CD4-positive, alpha-beta T cell treated with Interleukin-10 for 1 hour (primary cell): ENCODE measurements at places on chromosomes 16 and 17.

GRCh38 chr17:48679385-48680096, 42.8 kb downstream of the PRAC1 start:
- DNase-seq, result no peak

DNA sequence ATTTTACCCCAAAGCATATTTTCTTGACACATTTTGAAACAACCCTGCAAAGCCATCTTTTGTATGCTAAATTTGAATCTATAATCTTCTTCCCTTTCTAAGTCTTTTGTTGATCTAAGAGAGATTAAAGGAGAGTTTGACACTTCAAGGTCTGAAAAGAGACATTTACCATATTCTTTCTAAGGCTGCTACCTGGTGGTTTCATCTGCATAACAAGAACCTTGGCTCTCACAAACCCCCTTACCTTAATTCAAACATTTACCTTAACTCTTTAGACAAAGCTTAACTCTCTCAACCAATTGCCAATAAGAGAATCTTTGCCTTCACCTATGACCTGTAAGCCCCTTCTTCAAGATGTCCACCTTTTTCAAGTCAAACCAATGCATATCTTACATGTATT, 1143.6 kb downstream of the CDH11 start:
- no peak for DNase-seq

DNA sequence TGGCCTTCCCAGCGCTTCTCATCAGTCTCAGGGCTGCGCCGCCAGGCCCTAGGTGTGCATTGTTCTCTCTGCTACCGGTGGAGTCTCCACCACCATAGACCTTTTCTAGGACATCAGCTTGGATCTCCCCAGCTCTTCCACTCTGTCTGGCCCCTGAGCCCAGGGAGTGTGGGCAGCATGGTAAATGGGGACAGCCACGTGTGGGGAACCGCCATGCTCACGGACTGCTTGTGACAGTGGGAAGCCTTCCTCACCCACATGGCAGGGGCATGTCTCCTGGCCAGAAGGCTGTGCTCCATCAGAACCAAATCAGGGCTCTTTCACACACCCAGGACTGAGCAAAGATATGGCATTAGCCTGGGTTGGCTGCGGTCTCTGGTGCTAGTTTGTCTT, 51.3 kb downstream of the TNFRSF13B start:
- DNase-seq, result no peak

DNA sequence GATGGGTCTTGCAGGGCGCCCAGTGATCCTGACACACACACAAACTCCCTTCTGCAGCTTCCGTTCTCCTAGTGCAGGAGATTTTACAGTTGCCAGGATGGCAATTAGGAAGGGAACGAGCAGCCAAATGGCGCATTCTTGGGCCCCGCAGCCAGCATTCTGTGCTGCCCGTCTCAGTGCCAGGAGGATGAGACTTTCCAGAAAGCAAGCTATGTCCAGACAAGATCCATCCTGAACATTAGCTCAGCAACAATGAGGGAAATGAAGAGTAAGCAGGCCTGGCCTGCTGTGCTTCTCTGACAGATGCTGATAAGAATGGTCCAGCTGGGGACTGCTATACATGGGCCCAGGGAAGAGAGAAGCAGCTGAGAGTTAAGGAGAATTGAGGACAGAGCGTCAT, 16.5 kb downstream of the SPPL2C start:
- DNase-seq, result no peak

GRCh38 chr17:73211745-73212144, 18.9 kb downstream of the COG1 start:
- DNase-seq, result peak; percentile 76

DNA sequence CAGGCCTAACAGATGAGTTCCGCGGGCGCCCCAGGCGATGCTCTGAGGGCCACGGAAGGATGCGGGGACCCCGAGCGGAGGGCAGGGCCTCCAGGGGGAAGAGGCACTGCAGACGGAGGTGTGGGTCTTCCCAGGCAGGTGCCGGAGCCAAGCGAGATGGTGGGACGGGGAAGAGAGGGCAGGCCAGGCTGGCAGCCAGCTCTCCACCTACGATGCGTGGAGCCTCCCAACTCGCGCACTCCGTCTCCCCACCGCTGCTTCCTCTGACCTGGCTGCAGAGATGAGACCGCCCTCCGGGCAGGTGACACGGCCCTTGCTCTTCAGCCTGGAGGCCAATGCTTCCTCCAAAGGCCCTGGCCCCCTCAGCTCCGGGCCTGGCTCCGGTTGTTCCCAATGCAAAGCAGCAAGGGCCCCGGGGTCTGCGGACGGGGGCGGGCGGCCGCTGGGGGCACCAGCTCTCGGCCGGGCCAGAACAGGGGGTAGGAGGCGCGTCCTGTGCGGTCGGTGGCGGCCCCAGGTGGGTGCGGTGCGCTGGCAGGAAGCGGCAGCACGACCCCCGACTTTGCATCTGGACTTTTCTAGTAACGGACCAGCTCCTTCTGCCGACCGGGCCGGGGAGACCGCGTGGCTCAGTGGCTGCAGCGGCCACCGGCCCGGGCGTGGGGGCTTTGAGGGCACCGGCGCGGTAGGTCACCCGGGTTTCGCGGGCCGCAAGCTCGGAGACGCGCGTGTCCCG, 1.5 kb upstream of the SOX8 start:
- no peak for DNase-seq

DNA sequence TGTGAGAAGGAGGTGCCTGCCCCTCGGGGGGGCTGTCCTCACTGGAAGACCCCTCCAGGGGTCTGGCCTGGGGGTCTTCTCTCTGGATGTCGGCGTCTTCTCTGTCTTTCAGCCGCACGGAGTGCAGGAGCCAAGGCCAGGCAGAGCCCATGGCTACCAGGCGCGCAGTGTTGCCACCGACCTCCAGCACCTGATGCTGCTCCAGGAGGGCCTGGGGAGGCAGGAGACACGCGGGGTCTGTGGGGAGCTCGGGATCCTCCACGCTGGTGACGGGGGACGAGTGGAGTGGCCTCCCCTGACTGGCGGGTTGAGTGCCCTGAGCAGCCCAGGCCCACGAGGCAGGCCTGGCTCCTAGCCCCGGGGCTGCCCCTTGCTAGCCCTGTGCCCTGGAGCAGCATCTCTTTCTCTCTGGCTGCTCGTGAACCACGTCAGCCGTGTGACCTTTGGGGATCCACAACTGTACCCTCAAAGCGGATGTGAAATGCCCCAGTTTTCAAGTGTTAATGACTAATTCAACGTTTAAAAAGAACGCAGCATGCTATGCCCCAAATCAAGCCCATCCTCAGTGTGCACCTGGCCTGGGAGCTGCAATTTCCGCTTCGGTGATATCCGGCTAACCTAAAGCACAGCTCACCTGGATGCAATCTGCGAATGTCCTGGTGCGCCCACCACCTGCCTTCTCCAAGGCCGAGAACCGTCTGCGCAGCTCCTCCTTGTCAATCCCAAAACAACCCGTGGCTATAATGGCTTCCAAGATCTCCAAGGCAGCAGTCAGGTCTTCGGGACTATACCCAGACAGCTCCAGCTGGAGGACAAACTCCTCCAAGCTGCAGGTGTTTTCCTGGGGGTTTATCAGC, 62.9 kb downstream of the IL21R start:
- DNase-seq, result peak; percentile 37
